ENCODE measurements at places on chromosomes 16 and 17. TPM values are rescaled to one million over a fixed set of nuclear protein-coding genes. Genes with fewer than 3 reads are reported as not detected.

NME3 gene
- 34.3 TPM for total RNA-seq

CETP gene
- total RNA-seq: not detected

CCL15 gene
- not detected for total RNA-seq

PROCA1 gene
- 6.9 TPM for total RNA-seq

BIRC5 gene
- 79.5 TPM for total RNA-seq

ALG1 gene
- 32.5 TPM for total RNA-seq

PMP22 gene
- total RNA-seq: 0.16 TPM

IL34 gene
- total RNA-seq: not detected

TERB1 gene
- 0.11 TPM for total RNA-seq

TM4SF5 gene
- total RNA-seq: not detected

CDH13 gene
- not detected for total RNA-seq

NUP93 gene
- 97.2 TPM for total RNA-seq

EXOC3L1 gene
- total RNA-seq: not detected

SLC35G6 gene
- total RNA-seq: not detected

CASKIN1 gene
- 0.16 TPM for total RNA-seq

PRM2 gene
- total RNA-seq: not detected

WNK4 gene
- total RNA-seq: 0.50 TPM

ZP2 gene
- not detected for total RNA-seq

CDH5 gene
- total RNA-seq: not detected

TSR3 gene
- 44.4 TPM for total RNA-seq

SLC9A5 gene
- total RNA-seq: 3.3 TPM

TAT gene
- total RNA-seq: not detected

KLHL10 gene
- total RNA-seq: 0.07 TPM

DRC3 gene
- not detected for total RNA-seq

RSKR gene
- 27.2 TPM for total RNA-seq

TOX3 gene
- not detected for total RNA-seq

SMURF2 gene
- 19.3 TPM for total RNA-seq

VTN gene
- 0.23 TPM for total RNA-seq

OTOP3 gene
- not detected for total RNA-seq

GJD3 gene
- not detected for total RNA-seq

KRTAP4-5 gene
- not detected for total RNA-seq

PPP4C gene
- 145 TPM for total RNA-seq

CPNE7 gene
- 3.8 TPM for total RNA-seq
